Psoas muscle (tissue), 8 donors: ENCODE measurements at places on chromosomes 2 and 18.

- no peak for DNase-seq
These were observed 55.2 kb upstream of the FAM136A start for GRCh38 chr2:70356941-70357683.

DNA sequence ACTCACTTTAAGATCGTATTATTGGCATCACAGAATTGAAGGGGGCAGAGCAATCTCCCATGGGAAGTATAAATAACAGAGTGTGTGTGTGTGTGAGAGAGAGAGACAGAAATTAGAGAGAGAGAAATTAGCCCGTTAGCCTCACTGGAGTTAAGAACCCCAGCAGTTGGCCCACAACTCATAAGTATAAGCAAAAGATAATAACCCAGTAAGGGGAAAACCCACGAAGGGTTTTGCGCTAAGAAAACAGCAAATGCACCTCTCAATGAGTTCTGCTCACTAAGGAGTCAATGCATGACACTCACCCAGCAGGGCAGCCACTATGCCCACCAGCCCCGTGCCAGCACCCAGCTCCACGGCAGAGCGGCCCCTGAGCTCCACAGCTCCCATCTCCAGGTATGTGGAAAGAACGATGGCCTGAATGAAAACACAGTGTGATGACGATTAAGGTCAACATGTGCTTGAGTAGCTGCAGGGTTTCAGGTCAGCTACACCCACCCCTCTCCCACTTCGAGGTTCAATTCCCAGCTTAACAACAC lies 3.6 kb downstream of the METTL21A start:
- DNase-seq = no peak

- DNase-seq = no peak
These were observed 243.5 kb downstream of the ASXL3 start for GRCh38 chr18:33821503-33821902.

GRCh38 chr2:16240402-16240801 lies 300.1 kb downstream of the MYCN start:
- no peak for DNase-seq

DNA sequence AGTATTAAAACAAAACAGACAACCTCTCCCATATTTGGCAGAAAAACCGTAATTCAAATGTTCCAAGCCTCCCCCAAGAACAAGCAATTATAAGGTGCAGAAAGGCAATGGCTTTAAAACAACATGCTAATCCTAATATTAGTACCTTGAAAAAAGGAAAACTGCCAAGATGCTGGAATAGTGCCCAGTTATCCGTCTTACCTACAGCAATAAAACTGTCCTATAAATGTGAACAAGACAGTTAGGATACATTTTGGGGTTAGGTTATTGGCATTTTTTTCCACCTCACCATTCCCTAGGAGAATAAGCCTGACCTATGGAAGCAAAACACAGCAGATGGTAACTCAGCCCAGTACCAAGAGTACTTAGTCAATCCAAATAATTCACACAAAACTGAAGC lies 83.2 kb downstream of the TCF4 start:
- DNase-seq = no peak

GRCh38 chr18:26703170-26703930 lies 155.0 kb upstream of the KCTD1 start:
- DNase-seq = no peak
